ENCODE measurements at places on chromosomes 7 and 10.

DNA sequence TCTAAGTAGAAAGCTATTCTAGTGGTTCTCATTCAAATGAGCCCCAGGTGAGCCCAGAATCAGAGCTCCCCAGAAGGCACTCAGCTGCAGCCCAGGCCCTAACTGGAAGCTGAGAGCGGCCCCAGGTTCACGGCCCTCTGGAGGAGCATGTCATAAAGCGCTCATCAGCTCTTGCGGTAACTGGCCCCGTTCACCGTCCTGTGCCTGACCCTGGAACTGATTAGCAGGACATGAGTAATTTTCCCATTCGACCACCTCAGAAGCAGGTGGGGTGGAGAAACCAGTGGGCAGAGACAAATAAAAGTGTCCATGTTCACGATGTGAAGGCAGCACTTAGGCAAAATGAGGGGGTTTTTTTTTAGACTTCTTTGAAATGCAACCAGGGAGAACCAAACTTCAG, 136.1 kb upstream of the LYZL2 start:
- no peak for DNase-seq

DNA sequence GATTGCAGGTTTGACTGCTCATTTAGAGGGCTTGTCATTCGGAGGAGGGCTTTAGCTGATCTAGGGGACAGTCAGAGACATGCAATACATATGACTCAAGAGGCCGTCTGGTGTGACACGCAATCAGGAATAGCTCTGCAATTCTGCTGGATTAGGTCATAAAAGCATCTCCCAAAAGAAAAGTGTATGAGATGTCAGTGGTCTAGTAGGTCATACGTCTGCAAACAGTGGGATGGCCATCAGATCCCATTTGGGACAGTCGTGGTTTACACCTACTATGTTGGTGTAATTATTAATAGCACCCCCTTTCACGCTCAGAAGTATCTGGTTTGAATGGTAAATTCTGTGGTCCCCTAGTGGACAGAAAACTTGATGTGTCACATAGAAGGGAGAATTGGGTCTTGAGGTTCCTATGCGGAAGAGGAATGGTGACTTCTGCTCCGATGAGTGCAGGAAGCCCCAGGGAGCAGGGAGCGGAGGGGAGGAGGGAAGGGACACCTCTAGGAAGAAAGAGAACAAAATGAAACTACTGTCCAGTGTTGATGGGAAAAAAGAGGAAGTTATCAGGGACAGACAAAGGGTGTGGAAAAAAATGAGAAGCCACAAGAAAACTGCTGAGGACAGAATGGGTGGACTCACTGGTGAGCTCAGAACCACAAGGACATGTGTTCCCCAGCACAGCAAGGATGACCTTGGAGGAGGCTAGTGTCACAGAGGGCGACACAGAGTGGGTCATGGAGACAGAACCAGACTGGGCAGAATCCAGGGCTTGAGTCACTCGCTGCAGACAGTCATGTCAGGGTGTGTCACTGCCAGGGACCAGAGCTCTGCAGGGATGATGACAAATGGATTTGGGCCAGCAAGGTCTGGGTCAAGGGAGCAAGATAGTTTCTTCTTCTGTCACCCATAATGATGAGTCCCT, 59.9 kb downstream of the MAP3K8 start:
- peak; percentile 4 for DNase-seq

GRCh38 chr10:65566906-65567305, 1358.9 kb upstream of the LRRTM3 start:
- DNase-seq, result no peak

GRCh38 chr7:6530626-6531491, 20.4 kb downstream of the GRID2IP start:
- DNase-seq, result no peak

DNA sequence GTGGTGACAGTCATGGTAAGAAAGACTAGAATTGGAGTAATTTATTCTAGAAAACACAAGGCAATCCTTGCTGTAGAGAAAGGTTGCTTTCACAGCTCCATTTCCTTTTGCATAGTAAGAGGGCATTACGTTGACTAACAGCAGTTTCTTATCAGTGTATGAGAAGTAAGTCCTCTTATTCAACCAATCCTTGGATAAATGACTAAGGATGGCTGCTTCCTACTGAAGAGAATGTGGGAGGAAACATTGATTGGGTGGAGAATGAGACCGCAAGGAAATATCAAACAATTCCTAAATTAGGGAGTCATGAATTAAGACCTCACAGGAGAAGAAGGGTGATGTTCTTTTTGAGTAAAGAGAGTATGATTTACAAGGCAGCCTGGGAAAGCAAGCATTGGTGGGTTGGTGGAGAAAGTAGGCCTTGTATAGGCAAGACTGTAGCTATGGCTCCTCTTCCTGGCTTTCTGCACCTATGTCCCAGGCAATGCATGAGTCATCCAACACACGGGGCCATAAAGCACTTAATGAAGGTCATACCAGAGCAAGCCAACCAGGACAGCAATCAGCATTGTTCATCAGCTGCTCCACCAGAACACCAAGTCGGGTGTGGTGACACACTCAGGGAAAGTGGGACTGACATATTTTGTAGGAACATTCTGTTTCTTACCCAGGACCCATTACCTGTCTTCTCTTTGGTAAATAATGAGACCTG, 5.6 kb downstream of the MGAM start:
- DNase-seq, result no peak

- peak; percentile 83 for DNase-seq
Measured at GRCh38 chr7:149125863-149126661, at the start of gene ZNF425. Gene ZNF425, minus strand, starts transcription at chr7:149126324. Its CDS starts 111 bp downstream, at chr7:149126213.

DNA sequence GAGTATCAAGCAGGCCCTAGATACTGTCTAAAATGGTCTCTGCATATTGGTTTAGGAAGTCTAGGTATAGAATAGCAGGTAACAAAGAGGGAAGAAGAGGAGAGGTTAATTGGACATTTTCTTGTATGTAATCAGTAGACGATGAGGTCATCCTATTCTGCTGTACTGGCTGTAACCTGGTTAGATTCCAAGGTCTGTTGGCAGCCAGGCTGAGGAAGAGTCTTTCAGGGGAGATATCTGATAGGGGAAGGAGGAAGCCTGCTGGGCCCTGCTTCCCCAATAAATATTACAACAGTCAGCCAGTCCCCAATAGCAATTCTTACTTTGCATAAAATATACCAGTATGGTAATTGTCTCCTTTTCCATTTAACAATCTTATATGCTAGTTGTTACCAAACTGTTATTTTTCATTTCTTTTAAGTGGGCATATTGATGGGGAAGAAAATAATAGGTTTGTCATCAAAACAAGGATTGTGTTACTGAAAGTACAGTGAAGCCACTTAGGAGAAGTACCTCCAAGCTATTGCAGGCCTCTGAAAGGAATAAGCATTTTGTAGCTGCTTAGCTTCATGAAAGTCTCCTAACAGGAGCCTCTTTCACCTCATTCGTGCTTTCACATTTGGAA, 186.4 kb downstream of the LRRC4 start:
- DNase-seq, result no peak

DNA sequence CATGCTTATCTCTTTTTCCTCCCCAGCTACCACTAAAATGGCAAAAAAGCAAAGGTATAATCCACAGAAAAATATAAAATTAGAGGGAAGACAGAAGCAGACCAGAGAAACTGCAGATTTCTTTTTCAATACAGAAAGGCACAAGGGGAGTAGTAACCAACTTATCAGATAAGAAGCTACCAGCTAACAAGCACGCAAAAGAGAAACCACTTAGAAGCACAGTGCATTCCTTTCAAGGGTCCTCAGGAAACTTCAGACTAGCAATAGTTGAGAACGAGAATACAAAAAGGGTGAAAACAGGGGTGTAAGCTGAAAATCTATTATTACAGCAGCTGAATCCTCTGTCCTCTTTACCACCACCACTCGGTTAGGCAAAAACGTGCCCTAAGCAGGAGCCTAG, 9.9 kb upstream of the OR2A5 start:
- no peak for DNase-seq

GRCh38 chr10:69451209-69451783, at the start of gene TSPAN15:
Gene TSPAN15, plus strand, starts transcription at chr10:69451465. Its CDS starts 130 bp downstream, at chr10:69451595.
- peak; percentile 85 for DNase-seq

GRCh38 chr7:107924841-107925504, 34.0 kb downstream of the DLD start:
- no peak for DNase-seq

DNA sequence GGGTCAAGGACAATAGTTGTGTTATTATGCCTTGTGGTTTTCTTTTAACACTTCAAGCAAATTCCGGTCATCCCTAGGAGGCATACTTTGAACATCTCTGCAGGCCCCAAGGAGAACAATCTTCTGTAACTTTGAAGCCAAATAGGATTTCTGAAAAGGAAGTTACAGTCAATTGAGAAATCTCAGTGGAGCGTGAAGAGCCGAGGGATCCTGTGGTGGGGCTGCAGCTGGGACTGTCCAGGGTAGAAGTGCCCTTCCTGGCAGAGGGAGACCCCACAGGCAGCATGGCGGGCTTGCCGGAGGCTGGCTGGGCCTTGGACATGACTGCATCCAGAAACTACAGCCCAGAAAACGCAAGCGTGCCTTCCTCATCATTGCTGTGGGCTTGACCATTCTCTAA, 179.7 kb downstream of the PTPN20 start:
- DNase-seq, result no peak

DNA sequence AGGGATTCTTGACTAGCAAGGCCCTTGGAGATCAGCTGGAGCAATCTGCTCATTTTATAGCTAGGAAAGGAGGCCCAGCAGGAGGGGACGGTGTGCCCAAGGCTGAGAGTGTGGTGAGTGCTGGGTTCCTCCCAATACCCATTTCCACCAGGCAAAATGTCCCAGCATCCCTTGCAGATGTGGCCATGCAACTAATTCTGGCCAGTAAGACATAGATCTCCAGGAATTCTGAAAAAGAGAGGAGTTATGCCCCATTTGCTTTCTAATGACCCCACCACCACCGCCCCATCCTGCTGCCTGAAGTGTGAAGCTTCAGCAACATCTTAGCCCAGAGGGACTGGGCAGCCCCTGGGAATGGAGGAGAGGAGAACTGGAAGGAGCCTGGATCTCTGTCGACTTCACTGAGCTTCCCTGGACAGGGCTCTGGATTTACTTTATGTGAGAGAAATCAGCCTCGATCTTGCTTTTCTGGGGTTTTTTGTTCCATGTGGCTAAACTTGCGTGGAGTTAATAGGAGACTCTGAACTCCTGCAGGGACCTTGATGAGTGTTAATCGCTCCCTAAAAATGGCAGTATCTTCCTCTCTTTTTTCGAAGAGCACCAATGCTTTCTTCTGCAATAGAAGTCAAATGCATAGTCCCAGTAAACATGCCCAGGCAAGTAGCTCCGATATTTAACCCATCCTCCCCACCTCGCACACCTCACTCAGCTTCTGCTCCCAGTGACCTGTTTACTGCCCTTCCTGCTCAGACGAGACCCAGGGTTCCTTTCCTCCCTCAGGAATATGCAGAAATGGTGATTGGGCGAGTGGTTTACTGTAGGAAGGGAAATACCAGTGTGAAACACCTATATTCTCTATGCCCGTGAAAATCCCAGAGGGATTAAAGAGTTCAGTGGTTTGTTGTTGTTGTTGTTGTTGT, 127.5 kb upstream of the GPR26 start:
- no peak for DNase-seq

- no peak for DNase-seq
Measured at GRCh38 chr7:32227746-32228145, 157.5 kb upstream of the PDE1C start.

- no peak for DNase-seq
Measured at GRCh38 chr7:133320891-133321290, 68.0 kb downstream of the EXOC4 start.

GRCh38 chr10:57706576-57707299, 561.0 kb downstream of the IPMK start:
- DNase-seq, result no peak

GRCh38 chr7:37061849-37062559, 337.7 kb upstream of the AOAH start:
- DNase-seq, result peak; percentile 5

DNA sequence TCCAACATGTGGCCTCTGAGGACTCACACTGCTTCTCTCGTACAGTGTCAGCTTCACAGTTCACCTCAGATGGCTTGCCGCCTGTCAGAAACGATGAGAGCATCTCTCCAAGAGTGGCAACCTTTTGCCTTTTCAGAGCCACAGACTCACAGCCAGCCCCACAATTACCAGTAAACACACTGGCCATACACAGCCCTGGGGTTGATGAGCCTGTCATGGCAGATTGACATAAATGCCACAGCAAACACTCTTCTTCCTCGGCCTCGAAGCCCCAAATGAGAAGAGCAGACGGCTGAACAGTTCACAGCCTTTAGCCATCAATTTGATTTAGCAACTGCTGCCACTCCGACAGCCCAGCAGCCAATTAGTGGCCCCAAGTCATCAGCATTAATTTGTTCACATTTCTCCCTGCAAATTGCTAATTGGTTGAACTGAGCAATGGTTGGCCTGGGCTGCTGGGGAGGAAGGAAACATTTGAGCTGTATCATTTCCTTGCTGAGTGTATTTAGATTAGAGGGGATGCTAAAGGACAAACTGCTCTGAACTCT, 1142.9 kb downstream of the SORCS3 start:
- DNase-seq, result no peak

GRCh38 chr7:81234896-81235295, 316.0 kb upstream of the SEMA3C start:
- DNase-seq, result no peak

DNA sequence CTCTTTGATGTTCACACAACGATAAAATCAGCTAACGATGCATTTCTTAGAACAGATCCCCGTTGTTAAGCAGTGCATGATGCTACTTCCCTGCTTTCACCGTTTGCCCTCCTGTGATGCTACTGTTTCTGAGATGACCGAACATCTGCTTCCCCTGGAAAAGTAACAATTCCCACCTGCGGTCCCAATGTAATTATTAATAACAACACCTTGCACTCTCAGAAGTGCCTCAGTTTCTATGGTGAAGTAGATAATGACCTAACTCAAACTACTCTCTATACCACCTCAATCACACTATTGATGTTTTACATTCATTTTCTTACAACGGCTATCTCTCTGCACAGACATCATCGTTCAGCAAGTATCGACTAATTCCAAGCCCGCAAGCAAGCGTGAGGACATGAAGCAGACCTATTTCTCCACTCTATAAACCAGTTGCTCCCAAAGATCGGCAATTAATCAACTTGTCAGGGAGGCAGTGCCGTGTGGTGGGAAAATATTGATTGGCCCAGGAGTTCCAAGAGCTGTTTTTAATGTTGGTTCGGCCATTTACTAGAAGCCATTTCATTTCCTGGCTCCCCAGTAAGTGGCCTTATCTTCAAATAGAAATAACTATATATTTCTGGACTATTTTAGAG, 42.7 kb downstream of the FAM107B start:
- DNase-seq, result no peak

DNA sequence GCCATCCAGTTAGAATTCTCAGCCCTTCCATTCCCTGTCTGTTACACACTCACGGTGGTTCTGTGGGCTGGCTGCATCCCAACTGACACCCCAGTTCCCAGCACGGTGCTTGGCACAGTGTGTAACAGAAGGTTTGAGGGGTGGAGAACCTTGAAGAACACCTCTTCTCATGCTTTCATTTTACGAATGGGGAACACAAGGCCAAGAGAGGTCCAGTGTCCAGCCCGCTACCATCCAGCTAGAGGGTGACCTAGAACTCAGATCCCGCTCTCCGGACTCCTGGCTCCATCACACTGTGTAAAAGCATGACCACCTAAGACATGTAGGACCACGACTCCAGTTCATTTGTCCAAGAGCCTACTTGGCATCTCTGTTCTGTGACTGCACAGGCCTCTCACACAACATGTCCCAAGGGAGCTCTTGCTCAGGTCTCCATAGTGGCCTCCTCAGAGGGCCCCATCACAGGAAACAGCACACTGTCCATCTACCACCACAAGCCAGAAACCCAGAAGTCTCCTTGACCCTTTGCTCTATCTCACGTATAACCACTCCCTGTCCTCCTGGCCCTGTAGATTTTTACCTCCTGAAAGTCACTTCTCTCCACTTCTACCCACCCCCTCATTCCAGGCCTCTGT, 2.8 kb upstream of the CDH23 start:
- DNase-seq, result no peak

GRCh38 chr10:36534471-36535002, 590.9 kb upstream of the ANKRD30A start:
- DNase-seq, result peak; percentile 84

All from kidney capillary endothelial cell (primary cell).